ENCODE measurements at places on chromosomes 6 and 20.

DNA sequence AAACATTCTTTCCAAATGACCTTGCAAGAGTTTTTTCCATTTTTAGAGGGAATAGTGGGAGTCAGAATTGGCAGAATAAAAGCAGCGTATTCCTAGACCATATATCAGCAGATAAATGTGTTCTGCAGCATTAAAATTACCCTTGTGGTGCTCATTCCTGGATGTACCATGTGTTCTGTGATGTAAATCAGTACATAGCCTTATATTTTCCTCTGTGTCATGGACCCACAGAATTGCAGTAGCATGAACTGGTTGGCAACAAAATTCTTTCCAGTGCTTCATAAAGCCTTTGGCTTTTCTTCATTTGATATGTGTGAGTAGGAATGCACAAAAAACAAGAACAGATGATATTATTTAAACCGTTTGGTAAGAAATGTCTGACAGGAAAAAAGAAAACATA is 32.5 kb downstream of the ANKEF1 start:
- DNase-seq: no peak

DNA sequence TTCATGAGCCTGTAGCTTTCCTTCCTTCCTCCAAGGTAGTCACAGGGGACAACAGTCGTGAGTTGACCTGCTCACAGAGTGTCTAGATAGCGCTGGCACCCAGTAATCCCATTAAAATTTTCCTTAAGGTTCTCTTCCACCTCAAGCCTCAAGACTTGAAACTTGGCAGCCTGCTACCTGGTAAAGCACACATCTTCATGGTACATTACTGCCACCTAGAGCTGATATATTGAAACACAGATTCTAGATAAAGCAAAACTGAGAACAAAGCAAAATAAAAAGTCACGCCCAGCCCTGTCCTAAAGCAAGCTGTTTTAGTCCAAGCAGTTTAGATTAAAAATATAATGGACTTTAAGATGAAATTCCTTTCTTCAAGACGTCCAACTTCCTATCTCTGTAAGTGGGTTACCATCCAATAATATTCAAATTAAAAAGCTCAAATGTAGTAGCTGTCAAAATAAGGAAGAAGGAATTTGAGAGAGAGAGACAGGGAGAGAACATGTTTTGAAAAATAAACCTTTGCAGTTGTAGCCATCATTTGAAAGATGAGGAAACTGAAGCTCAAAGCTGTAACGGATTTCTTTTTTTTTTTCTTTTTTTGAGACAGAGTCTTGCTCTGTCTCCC is 50.7 kb upstream of the CD83 start:
- peak; percentile 17 for DNase-seq

GRCh38 chr6:45105170-45105820 is 222.8 kb upstream of the RUNX2 start:
- DNase-seq: no peak

DNA sequence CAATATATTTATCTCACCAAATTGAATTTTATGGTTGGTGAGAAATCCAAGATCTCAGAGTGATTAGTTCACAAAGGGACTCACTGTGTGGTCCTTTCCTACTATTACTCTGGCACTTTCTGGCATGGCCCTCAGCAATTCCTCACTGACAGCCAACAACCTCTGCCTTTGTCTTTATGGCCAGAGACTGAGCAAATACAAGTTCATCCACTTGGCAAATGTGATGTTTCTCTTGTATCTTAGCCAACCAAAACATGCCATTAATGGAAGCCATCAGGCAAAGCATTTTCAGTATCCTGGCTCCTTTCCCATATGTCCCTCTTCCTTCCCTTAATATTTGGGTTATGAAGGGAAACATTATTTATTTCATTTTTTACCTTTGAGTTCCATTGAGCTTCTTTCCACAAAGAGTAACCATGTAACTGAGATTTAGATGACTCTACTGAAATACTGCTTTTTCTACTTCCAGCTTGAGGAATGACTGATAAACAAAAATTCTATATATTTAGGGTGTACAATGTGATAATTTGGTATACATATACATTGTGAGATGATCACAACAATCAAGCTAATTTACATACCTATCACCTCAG is 30.8 kb upstream of the SMLR1 start:
- peak; percentile 74 for DNase-seq

DNA sequence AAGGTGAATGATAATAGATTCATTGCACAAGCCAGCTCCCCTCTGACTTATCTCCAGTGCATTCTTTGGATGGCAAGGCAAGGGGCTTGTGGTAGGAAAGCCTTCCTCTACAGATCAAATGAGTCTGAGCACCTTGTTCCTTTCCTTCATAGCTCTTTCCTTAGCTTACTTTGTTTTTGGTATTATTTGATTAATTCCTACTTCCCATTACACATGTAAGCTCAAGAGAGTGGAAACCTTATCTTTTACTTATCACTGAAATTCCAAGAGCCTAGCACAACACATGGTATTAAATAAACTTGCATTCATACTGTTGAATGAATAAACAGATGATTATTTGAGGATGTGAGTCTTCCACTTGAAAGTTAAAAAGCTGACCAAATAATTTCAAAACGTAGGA is 41.7 kb downstream of the FRK start:
- DNase-seq: no peak

DNA sequence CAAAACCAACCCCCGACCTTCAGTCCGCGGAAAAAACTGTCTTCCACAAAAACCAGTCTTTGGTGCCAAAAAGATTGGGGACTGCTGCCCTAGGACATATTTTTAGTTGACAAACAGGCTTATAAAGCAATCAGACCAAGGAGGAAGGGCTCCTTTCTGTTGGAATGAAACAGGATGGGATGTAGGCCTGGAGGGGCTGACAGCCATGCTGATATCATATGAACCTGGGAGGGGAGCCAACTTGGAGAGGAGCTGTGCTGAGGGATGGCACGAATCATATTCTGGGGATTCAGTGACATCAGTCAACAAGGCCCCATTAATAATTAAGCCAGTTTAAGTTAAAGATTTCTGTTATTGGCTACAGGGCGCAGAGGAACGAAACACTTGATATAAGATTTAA is 225.4 kb upstream of the TSHZ2 start:
- no peak for DNase-seq

GRCh38 chr20:59786801-59787537 is 146.5 kb downstream of the SYCP2 start:
- DNase-seq: no peak

DNA sequence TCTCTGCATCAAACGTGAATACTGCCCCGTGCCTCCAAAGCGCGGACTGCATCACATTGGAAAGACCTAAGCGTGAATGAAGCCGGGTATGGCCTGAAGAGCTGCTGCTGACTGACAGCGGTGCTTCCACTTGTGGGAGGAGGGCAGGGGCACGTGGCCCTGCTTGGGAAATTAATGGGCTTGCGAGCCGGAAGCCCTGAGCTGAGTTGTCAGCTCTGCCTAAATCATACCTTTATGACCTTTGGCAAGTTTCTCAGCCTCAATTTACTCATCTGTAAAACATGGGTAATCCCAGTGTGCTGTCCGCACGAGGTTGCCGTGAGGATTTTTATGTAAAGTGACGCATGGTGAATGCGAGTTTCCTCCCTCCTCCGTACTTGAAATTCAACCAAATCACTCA is 67.0 kb upstream of the FOXQ1 start:
- DNase-seq: no peak

- no peak for DNase-seq
Measured at GRCh38 chr6:113723182-113723581, 134.0 kb upstream of the MARCKS start.

GRCh38 chr20:1125277-1125676 is 6.9 kb downstream of the PSMF1 start:
- no peak for DNase-seq

DNA sequence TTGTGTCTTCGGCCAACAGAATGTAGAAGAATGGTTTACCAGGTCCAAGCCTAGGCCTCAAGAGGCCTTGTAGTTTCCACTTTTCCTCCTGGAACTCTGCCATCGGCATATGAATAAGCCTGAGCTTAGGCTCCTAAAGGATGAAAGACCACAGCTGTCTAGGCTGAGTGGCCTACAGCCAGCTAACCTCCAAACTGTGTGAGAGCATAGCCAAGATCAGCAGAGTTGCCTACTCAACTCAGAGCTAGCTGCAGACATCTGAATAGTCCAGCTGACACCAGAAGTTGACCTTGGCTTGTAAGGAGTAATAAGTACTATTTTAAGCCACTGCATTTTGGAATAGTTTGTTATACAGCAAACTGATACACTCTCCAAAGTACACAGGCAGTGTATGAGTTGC is 52.6 kb upstream of the SMIM29 start:
- peak; percentile 61 for DNase-seq

DNA sequence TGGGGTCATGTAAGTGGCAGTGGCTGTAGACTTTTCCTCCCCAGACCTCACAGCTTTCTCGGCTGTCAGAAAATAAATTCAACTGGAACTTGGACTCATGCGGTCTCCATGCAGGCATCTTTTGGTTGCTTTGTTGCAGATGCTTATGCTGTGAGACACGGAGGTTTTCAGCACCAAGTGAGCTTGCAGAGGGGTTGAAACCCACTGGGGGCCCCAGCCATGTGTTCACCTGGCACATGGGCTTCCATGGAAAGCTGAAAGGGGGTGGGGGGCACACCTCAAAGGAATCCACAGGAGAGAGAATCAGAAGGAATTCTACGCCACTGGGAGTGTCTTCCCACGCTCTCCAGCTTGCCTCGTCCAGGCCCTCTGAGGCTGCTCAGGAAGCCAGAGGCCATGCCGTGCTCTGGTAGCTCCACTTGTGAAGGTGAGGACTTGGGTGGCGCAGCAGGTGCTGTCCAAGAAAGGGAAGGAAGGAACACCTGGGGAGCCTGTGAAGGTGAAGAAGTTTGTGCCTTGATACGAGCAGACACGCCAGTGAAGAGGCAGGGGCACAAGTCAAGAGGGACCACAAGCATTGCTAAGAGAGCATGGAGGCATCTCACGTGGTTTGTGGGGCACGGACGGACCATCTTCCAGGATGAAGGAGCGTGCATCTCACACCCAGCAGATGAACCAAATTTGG is 134.3 kb upstream of the PMEPA1 start:
- no peak for DNase-seq

DNA sequence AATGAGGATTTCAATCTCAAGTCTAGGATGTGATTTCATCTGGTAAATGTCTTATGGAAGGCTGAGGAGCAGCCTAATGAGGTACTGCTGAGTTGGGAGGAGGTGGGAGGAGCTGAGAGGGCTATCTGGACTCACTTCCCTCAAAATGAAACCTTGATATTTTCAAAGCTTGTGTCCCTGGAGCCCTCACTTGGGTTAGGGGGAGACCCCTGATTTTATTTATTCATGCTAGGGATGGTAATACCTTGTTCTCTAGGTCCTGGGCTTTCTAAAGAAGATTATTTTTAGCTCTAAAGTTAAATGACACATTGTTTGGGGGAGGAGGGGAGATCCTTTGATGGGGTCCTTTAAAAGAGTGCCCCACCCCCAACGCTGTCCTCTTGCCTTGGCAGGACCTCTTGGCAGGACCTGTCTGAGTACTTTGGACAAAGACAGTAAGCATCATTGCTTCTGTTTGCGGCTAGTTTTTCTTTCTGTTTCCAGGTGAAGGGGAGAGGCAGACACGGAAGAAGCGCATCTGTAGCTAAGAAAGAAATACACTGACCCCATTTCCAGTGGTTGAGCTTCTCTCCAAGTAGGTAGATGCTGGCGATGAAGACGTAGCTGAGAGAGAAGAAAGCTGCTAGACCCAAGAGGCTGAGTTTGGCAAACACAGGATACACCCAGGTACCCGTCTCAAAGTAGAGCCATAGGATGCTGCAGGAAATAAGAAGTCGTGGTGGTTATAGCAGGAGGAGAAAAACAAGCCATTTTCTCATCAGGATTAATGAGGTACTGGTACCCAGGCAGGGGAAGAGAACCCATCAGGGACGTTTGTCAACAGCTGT is 55.6 kb downstream of the ADTRP start:
- DNase-seq: no peak

- no peak for DNase-seq
Measured at GRCh38 chr6:38103921-38104320, 284.4 kb downstream of the ZFAND3 start.

DNA sequence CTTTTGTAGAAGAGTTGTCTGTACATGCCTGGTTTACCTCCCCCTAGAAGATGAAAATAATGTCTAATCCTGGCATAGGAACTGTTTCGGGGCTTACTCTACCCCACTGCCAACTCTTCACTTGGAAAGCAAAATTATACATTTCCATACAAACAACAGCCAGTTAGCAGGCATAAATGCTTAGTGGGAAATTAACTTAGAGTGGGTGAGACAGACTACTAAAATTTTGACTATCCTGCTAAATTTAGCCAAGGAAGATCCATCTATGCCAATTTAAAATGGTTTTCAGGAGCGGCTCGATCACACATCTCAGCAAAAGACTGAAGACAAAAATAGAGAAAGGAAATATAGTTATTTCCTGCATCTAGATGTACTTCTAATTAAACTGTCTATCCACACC is 221.2 kb downstream of the TPBG start:
- DNase-seq: no peak

DNA sequence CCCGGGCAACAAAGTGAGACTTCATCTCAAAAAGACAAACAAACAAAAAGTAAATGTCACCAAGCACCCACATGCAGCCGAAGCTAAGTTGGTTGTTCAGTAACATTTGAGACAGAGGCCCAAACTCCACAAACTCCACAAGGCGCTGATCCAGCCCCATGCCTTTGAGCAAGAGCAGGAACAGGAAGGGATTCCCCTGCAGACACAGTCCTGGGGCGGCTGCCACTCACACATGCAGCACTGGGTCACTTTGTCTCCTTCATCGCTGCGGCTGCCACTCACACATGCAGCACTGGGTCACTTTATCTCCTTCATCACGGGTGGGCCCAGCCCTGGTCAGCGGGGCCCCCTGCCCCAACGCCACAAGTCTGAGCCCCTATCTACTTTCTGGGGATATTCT is 246.9 kb upstream of the RREB1 start:
- no peak for DNase-seq

DNA sequence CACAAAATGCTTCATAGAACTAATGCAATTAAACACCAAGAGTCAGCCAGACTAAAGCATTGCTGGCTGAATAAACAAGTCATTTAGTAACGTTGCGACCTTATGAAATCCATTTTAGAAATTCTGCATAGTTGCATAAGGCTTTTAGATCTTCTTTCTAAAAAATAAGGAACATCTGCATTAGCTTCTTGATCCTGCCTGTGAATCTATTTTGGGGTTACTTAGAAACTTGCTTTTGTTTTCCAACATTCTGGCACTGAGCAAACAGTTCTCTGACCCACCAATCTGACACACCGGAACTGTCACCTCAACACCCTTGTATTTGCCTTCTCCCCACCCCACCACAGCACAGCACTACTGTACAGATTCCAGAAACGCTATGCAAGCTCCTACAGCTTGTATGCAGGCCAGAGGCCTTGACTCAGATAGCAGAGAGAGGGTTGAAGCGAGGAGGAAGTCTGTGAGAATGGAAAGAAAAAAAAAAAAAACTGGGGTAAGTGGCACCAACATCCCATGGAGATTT is 55.0 kb downstream of the KIF13A start:
- peak; percentile 27 for DNase-seq

DNA sequence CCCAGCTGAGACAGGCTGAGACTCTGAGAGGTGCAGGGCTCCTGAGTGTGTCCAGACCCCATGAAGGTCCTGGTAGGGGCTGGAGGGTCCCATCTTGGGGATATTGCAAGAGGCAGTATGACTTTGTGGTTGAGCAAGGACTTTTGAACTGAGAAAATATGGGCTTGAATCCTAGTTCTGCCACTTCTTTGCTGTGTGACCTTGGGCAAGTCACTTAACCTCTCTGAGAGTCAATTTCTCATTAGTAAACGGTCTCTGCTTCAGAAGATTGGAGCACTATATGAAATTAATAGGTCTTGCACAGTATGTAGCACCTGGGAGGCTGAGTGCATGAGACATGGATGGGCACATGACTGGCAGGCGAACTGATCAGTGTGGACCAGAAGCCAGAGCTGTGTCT is 42.7 kb downstream of the TFEB start:
- DNase-seq: no peak

- no peak for DNase-seq
Measured at GRCh38 chr20:16007962-16008361, 565.3 kb downstream of the KIF16B start.
